Stimulated activated CD4-positive, alpha-beta T cell treated with anti-CD3 and anti-CD28 coated beads, Interleukin-2, amount 100 ng/mL, for 24 hours (primary cell): ENCODE measurements at places on chromosomes 1 and 21.

DNA sequence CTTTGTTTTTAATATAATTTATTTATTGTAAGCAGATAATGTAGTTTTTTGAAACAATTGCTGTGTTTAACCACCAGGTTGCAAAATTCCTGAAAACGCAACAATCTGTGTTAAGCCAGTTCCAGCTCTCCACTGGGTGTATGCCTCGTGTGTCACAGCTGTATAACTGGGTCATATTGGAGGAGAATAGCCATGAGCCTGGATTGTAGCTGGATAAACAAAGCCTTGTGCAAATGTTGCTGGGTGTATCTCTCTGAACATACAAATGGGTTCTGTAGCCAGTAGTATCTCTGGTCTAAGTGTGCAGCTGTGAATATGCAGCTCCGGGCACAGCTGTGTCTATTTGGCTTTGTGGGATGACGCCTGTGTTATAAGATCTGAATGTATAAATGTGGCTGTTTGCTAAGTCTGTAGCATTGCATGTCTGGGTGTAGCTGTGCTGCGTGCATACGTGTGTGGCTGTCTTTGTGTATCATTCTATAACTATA lies 2.8 kb downstream of the TCEA3 start:
- DNase-seq: no peak

DNA sequence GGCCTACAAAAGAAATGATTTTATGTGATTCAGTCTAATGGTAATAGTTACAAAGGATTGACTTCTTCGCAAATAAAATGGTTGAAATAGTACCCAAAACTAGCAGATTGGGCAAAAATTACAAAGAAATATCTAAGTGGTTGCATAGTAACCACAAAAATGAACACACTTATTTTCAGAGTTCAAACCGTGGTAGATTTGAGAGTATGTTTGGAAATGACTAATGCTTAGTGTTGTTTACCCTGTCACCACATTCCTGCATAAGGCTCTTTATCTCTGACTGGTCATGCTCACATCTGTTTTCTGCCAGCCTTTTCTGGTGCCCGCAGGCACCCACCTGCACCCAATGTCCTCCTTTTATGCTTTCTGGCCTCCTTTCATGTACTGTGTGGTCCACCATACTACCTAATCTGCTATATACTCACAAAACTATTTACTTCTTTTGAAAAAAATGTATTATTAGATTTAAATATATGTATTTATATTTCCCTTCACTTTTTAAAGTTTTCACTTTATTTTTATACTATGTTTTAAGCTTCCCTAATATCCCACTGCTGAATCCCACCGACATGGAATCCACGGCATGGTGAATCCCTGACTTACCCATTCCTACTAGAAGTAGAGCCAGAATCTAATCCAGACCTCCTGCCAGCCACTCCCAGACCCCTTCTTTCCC lies 30.3 kb downstream of the PTPRC start:
- peak; percentile 53 for DNase-seq

DNA sequence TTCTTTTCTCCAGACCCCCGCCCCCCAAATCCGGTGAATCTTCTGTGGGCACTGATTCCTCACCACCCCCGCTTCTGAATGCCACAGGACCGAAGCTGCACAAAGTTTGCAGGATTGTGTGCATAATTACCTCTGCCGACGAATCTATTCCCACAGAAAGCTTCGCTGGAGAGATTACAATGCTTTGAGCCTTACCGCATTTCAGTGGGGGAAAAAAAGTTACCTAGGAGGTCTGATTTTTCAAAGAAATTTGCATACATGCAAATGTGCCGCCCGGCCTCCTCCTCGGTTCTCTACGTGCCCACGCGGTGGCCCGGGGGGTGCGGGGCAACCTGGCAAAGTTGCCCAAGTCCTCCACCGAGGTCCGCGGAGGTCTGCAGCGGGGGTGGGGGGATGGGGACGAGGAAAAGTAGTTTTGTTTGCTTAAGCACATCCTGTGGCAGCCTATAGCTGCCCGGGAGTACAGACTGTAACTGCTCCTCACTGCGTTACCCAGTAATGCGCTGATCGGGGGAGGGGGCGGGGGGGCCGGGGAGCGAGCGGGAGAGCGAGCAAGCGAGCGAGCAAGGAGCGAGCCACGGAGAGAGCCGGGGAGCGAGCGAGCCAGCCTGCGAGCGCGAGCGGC lies 563 bp upstream of the NFIA start:
- peak; percentile 65 for DNase-seq

GRCh38 chr1:54945393-54945936 lies 35.0 kb upstream of the TMEM61 start:
- no peak for DNase-seq

DNA sequence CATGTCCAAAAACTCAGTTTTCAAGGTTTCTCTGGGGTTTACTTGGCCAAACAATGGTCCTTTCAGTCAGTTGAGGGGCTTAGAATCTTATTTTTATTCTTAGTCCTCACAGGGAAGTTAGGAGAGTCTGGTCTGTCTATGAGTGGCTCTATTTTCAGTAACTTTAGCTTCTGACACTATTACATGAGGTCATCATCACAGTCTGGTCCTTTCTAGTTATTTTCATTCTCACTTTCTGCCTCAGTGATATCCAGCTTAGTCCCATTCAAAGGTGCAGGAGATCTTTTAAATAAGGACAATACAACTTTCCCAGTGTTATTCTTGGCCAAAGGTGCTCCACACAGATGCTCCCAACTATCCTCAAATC lies 30.0 kb upstream of the FGGY start:
- DNase-seq: no peak

GRCh38 chr1:227999056-227999930 lies 7.5 kb upstream of the WNT3A start:
- peak; percentile 71 for DNase-seq

- no peak for DNase-seq
These were observed 8.0 kb upstream of the DNAJB4 start for GRCh38 chr1:77996734-77997133.

- DNase-seq: no peak
These were observed 310.6 kb downstream of the NPHP4 start for GRCh38 chr1:5681654-5682053.

DNA sequence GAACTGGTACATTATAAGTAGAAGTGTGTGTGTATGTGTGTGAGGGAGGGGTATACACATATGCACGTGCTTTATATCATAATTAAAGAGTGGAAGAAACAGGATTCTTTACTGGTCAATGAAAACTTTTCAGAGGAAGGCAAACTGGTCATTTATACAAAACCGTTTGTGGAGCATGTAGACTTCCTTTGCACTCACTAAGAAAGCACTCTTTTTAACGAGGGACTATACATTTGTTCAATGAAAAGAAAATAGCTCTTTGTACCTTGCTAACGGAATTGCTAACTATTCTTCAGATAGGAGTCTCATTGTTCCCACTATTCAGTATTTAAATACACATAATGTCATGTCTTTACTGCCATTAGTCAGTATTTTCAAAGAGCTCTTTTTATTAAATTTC lies 219.3 kb downstream of the ST6GALNAC3 start:
- no peak for DNase-seq

- no peak for DNase-seq
These were observed 48.9 kb upstream of the SLC2A1 start for GRCh38 chr1:43007377-43008114.

GRCh38 chr1:86430376-86430775 lies 6.4 kb downstream of the CLCA2 start:
- no peak for DNase-seq

GRCh38 chr1:45953934-45954847 lies 150.8 kb downstream of the MAST2 start:
- DNase-seq: no peak

- no peak for DNase-seq
These were observed 140.1 kb upstream of the NFIA start for GRCh38 chr1:60942291-60942690.

DNA sequence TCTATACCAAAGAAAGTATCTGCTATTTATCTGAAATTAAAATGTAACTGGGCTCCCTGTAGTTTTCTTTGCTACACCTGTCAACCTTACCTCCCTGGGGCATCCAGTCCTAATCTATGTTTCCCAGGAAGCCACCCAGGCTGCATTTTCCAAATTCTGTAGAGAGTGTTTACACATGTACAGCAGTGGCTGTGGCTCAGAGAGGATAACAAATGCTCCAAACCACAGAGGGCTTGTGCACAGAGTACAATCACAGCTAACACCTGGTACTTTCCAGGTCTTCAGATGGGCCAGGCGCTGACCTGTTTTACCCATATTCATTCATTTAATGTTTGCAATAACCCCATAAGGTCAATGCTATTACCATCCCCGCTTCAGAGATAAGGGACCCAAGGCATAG lies 146.5 kb upstream of the TNR start:
- no peak for DNase-seq

- no peak for DNase-seq
These were observed 1349.0 kb upstream of the B3GALT2 start for GRCh38 chr1:194535369-194535768.

- no peak for DNase-seq
These were observed 16.0 kb downstream of the DNAJC16 start for GRCh38 chr1:15542388-15543250.

DNA sequence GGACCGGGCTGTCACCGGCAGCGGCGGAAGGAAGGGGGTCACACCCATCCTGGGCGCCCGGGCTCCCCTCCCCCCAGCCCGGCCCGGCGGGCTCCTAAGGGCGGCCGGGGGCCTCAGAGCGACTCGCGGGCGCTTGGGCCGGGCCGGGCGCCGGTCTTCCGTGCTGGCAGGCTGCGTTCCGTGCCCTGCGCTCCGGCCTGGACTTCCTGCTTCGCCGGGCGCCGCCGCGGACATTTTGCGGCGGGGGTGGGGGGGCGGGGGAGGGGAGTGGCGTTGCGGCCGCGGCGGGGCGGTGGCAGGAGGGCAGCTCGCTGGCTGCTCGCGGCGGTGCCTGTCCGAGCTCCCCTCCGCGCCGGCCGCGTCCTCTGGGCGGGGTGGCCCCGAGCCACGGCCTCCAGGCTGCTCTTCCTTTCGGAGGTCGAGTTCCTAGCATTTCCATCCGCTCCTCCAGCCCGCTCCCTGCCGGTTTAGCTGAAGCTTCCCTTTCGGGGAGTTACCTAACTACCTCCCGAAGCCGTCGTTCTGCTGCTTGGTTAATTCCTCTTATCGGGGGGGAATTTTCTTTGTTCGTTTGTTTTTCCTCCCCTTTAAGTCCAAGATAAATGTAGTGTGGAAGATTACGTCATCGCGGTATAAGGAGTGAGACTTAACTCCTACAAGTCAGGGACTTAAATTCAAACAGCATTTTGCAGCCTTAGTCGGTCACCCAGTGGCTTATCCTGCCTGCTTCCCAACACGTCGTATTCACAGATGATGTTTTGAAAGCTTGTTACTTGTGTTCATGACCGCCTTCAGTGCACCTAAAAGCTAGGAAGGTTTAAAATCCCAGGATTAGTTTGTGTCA lies 730 bp downstream of the CDC42 start:
- DNase-seq: peak; percentile 47

GRCh38 chr1:3944578-3945125 lies 44.6 kb upstream of the C1orf174 start:
- DNase-seq: no peak

DNA sequence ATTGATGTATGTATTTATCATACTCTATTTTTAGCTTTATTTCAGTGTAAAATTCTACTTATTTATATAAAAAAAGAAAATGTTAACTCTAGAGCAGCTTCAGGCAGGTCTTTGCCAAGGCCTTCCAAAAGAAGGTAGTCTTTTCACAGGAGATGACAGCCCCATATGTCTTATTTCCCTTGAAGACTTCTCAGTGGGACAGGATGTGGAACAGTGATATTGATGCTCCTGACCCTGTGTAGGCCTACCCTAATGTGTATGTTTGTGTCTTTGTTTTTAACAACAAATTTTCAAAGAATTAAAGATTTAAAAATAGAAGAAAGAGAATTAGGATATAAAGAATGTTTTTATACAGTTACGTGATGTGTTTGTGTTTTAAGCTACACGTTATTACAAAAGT lies 1593.6 kb downstream of the AMY1C start:
- no peak for DNase-seq
